ENCODE measurements at places on chromosomes 5 and 9.

GRCh38 chr9:18477121-18477660 is 3.2 kb downstream of the ADAMTSL1 start:
- no peak for DNase-seq

DNA sequence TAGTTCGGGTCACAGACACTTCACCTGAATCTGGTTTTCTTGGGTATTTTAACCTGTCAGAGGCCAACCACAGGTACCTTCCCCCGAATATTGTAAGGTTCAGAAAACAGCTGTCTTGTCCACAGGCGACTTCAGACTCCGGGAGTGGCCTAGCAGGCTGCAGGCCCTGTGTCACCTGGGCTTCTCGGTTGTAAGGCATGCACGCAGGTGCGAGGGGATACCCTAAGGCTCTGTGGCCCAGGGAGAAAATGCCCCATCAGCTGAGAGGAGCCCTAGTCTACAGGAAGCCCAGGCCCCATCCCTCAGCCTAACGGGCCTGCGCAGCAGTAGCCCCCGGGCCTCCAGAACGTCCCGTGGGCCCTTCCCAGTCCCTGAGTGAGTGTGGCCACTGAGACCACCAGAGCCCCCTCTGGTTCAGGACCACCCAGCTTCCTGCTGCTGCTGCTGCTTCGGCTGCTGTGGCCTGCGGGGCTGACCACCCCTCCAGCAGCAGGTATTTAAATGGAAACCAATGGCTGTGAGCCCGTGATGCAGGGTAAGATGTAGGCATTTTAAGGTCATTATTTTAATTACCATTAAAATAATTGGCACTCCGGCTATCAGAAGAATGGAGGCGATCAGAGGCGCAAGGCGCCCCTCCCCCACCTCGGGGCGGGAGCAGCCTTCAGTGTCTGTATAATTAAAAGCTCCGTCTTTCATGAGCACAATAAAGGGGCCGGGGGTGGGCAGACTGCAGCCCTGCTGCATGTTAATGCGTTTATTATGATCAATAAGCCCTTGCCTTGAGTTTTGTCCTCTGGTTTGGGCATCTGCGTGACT is 65.4 kb downstream of the PSMB7 start:
- no peak for DNase-seq

DNA sequence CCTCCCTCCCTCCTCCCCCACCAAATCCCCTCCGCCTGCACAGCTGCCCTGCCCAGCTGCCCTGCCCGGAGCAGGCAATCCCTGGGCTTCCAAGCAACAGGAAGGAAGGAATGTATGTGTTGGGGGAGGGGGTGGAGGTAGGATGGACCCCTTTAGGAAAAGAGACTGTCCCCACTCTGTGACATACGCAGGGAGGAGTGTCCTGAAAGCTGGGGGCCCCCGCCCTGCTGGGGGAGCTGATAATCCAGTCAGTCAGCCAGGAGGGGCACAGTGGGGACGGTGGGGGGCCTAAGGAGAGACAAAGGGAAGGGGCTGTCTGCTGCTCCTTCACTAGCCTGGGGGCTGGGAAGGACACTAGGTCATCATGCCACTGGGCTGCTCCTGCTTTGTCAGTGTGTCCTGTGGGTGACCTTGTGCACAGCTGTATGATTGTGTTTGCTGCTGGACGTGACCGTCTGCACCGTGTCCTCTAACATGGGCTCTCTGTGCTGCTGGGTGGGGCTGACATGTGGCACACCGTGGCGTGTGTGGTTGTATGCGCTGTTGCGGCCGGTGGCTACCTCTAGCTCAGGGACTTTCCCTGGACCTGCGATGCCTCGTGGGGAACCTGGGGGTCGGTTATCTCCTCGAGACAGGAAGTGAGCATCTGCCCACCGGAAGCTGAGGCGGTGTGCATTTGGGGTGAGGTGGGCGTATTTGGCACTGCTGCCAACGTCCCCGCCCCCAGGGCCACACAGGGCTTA is 3.0 kb downstream of the N4BP3 start:
- peak; percentile 75 for DNase-seq

DNA sequence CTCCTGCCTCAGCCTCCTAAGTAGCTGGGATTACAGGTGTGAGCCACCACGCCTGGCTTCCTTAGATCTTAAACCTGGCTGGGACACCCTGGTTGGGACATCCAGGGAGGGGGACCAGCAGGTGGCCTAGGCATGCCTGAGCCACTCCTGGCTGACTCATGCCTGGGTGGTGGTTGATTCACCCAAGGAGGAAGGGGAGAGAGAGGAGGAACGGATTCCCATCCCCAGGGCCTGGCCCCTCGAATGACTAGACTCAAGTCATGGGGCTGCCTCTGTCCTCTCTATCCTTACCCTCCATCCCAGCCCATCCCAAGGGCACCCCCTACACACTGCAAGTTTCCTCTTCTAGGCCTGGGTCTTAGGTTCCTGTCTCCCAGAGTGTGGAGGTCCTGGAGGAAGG is 12.7 kb downstream of the EEIG1 start:
- DNase-seq: peak; percentile 59

- DNase-seq: no peak
Observed at GRCh38 chr9:97831843-97832636, 21.0 kb upstream of the FOXE1 start.

Data from activated CD4-positive, alpha-beta T cell treated with anti-CD3 and anti-CD28 coated beads for 4 hours (primary cell).